ENCODE measurements at places on chromosomes 6 and 20.

GRCh38 chr6:120875900-120876299 lies 458.4 kb downstream of the TBC1D32 start:
- DNase-seq, result no peak

DNA sequence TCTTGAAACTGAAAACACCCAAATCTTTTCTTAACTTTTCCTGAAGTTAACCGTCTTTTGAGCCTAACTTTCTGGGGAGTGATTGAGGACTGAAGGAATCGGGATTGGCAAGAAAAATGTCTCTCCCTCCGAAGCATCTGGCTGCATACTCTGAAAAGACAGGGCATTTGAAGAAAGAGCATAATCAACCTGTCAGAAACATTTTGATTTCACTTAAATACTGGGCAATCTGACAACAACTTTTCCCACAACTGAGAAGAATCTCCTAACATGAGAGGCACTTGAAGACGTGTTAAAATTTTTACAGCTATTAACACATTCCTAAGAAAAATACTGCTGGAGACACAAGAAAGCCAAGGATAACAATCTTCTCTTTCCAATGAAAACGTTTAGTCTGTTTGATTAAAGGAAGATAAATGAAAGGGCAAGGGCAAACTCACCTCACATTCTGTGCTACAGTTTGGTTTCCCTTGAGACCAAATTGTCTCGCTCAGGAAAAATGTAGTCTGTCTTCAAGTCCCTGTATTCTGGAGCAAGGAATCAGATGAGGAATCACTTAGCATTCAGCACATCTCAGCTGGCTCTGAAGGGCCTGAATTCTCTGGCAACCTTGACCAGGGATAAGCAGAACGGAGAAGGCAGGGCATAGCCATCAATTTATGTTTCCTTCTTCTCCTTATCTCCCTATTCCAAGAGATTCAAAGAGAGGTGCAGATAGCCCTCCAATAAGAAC lies 76.1 kb downstream of the TBX18 start:
- DNase-seq, result no peak

GRCh38 chr6:151765444-151765886 lies 42.0 kb upstream of the ESR1 start:
- DNase-seq, result peak; percentile 56

DNA sequence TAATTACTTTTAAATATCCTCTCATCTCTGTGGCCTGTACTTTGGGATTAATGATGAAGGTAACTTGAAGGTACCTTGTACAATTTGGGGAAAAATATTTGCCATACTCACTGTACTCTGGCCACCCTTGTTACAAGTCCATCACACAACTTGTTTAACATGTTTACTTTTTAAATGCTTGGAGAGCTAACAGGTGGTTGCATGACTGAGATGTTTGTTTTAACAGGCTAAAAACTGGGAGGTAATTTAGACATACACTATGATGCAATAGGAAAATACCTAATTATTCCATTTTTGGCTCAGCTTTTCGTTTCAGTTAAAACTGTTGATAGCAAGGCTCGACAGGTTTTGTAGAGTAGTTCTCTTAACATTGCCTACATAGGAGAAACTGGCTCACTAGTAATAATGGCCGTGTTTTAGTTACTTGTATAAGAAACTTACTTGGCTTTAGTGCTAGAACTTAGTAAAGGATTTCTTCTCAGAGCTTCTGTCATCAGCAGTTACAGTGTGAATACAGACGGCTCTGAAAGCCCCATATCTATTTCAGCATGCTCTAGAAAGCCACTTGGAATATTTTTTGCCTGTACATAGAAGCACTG lies 489.8 kb upstream of the SOX4 start:
- no peak for DNase-seq

DNA sequence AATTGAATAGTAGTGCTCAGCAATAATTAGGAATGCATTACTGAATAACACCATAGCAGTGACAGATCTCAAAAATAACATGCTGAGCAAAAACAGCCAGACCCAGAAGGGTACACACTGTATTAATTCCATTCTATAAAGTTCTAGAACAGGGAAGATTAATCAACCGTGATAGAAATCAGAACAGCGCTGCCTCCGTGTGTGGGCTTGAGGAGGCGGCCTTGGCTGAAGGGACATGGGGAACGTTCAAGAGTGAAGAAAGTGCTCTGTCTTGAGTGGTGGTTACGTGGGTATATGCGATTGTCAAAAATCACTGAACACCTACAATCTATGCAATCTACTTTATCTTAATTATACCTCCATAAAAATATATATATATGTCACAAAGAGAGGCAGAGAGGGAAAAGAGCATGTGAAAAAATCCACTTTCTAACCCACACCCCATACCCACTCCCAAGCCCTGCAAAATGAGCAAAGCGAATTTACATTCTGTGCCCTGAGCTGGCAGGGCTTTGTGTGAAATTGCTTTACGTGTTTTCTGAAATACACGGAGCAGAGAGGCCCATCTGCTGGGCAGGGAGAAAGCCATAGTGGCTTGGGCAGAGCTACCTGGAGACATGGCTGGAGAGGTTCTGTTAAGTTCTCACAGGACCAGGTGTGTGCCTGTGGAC lies 74.4 kb downstream of the NFATC2 start:
- no peak for DNase-seq

DNA sequence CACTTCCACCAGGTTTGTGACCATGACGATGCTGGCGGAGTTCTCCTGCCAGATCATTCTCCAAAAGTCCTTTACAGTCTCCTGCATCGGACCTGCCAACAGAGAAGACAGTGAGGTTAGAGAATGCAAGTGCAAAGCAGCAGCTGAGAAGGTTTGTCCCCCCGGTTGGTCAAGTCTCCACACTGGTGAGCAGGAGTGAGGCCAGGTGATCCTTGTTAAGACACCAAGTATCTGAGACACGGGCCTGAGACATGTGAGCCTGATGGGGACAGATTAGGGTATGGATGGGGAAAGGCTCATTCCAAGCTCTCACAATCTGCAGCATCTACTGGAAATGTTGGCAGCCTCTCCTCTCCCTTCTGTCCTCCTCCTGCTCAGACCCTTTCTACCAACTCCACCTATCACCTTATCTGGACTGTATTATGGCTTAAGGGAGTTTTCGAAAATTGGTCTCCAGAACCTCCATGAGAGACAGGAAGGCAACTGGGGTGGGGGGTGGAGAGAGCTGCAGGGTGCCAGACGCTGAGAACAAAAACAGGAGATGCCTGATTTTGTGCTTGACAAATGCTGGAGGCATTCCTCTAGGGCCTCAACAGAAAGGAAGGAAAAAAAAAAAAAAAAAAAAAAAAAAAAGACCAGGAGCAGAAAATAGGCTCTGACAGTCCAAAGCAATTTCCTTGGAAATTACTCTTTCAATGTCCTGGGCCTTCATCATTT lies 500.4 kb upstream of the CHD6 start:
- DNase-seq, result no peak

- no peak for DNase-seq
Observed at GRCh38 chr6:31209137-31209536, 38.7 kb upstream of the POU5F1 start.

DNA sequence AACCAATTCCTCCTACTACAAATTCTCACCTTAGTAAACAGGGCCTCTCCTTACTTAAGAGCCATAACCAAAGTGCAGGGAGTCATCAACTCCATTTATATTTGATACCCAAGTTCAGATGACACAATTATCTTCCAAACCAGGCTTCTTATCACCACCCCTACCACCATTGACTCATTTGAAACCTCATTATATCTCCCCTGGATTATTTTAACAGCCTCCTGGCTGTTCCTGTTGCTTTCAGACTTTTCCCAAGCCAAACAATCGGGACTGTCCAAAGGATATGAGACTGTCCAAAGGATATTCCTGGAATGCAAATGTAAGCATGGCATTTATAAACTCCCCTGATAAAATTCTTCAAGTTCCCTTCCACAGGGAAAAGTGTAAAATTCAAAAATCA lies 394.3 kb downstream of the MAFB start:
- no peak for DNase-seq

DNA sequence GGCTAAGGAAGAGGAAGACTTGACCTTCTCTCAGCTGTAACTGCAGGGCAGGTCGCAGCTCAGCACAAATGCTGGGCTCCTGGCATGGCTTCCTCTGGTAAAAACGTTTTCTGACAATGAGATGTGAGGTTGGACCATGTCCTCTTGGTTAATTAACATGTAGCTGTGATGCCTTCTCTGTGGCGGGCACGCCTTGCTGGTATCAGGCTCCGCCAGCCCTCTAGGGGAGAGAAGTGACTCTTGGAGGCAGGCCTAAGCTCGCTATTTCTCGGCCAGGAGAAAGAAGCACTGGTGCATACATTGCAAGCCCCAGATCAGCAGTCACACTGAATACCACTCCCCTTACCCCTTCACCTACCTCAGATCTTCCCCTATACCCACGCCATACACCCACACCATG lies 65.0 kb downstream of the QRSL1 start:
- no peak for DNase-seq

DNA sequence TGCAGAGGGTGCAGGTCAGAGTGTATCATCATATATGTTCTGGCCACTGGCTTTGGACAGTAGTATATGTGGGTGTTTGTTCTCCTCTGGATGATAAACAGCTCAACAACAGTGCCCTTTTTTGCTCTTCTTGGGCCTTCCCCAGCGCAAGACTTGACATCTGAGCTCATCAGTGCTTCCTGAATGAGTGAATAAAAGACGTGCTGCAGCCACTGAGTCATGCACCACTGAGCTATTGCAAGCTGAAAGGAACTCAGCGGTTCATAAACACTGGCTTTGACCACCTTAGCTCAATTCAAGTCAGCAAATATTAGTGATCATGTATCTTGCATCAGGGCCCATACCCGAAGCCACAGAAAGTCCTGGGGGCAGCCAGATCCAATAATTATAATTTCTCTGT lies 105.3 kb upstream of the KCNG1 start:
- DNase-seq, result no peak

DNA sequence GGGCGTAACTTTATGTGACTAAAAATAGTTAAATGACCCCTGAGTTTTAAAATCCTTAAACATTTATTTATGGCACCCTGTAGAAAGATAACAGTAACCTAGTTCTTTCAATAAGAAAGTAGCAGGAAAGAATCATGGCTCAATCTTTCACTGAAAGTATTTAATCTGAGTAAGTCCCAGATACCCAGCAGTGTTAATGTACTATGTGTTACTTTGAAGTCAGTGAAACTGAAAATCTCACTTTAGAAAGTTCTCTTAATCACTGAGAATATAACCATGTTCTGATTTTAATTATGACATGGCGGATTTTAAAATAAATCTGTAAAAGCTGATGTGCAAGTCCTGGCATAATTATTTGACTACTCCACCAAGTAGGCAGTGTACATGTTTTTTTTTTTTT lies 8.1 kb upstream of the HEY2 start:
- DNase-seq, result no peak

DNA sequence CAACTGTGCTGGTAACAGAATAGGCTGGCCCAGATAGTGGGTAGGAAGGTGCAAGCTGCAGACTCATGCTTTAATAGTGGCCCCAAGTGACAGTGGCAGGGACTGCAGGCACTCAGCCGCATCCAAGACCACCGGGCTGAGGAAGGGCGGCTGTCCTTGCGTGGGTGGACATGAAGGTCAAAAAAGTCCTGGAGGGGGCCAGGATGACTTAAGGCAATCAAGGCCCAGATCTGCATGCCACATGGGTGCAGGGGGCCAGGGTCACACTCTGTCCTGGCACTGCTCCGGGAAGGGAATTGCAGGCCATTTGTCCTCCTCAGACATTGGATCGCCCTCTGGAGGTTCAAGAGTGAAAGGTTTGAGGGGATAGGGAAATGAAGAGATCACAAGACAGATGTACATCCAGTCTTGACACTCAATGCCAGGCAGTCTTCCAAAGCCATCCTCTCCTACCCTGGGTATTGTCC lies 10.4 kb upstream of the VNN2 start:
- peak; percentile 52 for DNase-seq

DNA sequence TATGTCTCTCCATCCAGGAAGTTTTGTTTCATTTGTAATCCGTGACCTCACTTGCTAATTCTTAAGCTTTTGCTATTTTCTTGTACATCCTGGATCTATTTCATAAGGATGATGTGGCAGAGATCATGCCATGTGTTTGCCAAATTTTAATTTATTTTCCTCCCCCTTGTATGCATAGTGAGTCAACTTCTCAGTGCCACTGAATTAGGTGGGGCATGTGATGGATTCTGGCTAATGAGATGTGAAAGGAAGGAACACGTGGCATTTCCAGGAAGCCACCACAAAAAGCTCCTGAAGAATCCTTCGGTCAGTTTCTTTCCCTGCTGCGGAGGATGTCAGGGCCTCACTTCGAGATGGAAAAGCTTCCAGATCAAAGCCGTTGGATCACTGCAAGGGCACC lies 86.2 kb upstream of the PRL start:
- DNase-seq, result no peak

GRCh38 chr20:4082406-4083097 lies 67.2 kb upstream of the RNF24 start:
- no peak for DNase-seq

DNA sequence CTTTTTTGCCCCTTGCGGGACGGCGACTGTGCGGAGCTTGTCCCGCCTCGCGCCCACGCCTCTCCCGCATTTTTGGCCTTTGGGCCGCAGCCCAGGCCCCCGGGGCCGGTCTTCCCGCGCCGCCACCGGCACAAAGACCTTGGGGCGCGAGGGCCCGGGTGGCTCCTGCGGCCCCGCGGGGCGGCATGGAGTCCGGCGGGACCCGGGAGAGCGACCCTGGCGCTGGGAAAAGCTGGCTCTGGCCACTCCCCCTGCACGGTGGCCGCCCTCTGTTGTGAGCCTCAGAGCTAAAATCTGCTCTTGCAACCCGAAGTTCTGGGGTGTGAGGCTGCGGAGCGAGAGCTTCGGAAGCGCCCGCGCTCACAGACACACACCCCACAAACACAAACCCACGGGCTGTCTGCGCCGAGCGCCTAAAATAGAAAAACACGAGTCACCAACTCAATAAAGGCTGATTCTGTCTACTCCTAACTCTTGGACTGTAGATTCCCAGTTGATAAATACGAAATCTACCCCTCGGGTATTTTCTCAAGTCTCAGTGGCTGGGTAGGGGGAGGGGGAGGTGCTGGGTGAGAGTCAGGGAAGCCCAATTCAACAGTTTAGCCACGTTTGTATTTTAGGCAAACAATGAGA lies 496 bp upstream of the BEND3 start:
- peak; percentile 35 for DNase-seq

DNA sequence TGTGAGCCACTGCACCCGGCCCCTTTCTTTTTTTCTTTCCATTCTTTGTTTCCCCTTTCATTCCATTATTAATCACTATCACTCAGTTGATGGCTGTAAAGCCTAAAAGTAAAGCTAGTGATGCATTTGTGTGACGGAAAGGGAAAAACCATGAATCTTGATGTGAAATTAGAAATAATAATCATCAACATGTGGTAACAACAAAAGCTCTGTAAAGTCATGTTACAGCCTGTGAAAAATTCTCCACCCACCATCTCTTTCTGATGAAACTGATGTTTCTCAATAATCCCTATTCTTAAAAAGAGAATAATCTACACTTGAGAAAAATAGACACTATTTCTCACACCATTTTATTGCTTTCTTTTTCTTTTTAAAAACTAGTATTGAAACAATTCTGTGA lies 80.0 kb downstream of the CRYBG1 start:
- DNase-seq, result no peak
